ENCODE measurements at places on chromosomes 1 and 21. TPM values are rescaled to one million over a fixed set of nuclear protein-coding genes. Genes with fewer than 3 reads are reported as not detected.

Gene AK4
- 13.9 TPM for total RNA-seq

GRCh38 chr1:166283190-166283589, 116.4 kb upstream of the FAM78B start:
- no peak for DNase-seq
- no peak overlapping the region for H3K4me3 ChIP-seq
- no peaks in the 10 kb centered on the region for H3K27me3 ChIP-seq

Gene TINAGL1
- total RNA-seq: 157 TPM

Gene OR14A2
- total RNA-seq: not detected

DNA sequence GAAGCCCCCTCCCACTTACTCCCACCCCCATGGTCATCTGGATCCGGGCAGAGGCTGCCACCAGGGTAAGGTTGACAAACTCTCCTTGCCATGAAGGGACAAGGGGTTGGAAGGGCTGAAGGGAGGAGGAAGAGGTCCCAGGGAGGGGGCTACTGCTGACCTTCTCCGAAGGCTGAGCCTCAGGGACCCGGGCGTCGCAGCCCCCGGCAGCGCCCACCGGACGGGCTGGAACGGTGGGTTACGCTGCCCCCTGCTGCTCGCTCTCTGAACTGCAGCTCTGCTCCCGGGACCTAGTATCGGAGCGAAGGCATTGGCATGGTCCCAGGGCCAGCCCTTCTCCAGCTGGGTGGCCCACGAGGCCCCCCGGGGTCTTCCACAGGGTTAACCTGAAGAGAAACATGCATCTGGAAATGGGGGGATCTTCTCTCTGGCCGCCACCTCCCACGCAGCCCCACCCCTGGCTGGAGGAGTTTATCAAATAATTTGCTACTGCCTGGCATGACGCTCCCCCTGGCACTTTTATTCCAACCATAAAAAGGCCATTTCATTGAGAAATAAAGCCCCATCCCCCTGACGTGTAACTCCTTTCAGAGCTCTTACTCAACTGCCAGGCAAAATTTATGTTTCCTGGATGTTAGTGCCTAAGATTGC, 70.4 kb upstream of the TARDBP start:
- peak; percentile 52 for DNase-seq
- peaks cover 19% of the 10 kb centered on the region for H3K4me1 ChIP-seq

DNA sequence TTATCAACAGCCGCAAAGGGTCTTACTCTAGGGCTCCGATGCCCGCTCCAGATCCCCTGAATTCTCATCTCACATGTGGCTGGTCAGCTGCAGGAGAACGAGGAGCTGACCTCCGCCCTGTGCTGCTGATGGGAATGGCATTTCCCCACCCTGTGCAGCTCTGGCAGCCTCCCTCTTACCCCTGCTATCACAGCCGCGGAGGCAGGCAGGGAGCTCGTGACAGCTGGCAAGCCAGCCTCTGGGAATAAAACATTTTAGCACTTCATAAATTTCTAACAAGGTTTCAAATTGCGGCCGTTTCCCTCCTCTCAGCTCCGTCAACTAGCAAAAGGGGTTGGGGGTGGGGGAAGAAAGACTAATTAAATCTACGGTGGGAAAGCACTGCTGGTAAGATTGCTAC, 81.1 kb downstream of the DSCAM start:
- no peaks in the 10 kb centered on the region for H3K36me3 ChIP-seq
- H3K27me3 ChIP-seq: no peaks in the 10 kb centered on the region
- H3K4me3 ChIP-seq: no peak overlapping the region
- no peak for DNase-seq

DNA sequence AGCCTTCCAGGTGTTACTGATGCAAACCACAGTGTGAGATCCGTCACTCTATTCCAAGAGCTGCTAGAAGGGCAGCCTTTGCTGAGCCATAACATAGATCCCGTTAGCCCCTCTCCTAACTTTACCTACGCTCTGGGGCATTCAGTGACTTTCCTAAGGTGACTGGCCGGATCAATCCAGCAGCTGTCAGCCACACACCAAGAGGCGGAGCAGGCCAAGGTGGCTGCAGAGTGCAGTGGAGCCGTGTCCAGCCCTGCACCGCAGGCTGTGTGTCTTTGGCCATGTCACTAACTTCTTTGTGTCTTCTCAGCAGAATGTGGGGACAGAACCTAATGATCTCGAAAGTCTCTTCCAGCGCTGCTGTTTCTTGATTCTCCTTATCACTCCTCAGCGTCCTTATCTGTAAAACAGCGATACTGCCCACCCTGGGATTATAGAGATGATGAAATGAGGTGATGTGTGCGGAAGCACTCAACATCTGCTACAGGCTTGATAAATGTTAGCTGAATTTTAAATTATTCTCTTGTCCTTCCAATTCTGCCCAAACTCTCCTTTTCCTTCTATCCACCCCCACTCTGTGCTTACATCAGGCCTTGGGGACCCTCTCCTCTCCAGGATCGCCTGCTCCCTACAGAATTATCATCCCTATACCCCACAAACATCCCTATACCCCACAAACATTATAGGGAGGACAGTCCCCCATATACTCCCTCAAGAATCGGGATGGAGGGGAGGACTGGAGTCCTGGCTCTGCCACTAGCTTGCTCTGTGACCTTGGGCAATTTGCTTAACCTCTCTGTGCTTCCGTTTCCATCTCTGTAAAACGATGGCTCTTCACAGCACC, 25.8 kb upstream of the LRRN2 start:
- H3K4me1 ChIP-seq: no peaks in the 10 kb centered on the region
- H3K36me3 ChIP-seq: no peaks in the 10 kb centered on the region
- no peaks in the 10 kb centered on the region for H3K27me3 ChIP-seq
- H3K27ac ChIP-seq: no peak overlapping the region

Gene TTC24
- not detected for total RNA-seq

DNA sequence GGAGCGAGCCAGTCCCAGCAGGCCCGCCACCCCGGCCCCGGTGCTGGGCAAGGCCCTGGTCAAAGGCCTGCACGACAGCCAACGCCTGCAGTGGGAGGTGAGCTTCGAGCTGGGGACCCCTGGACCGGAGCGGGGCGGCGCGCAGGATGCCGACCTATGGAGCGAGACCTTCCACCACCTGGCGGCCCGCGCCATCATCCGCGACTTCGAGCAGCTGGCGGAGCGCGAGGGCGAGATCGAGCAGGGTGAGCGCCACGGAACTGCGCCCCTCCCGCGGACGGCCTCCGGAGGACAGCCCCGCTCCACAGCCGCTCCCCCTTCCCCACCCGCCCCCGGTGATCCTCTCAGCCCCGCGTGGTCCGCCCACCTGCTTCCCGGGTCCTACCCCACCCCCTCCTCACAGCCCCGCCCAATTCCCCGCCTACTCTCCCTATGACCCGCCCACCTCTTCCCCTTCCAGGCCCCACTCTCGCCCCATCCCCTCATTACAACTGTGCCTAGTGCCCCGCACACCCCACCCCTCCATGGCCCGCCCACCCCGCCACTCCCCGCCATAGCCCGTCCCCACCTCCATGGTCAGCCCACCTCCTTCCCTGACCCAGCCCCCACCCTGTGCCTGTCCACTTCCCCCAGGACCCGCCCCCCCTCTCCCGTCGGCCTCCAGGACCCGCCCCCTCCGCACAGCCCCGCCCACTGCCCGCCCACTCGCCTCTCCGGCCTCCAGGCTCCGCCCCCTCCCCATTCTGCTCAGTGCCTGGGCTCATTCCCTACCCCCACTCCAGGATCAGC, 52.7 kb downstream of the VWA5B1 start:
- H3K36me3 ChIP-seq: no peaks in the 10 kb centered on the region
- no peak overlapping the region for H3K27ac ChIP-seq
- H3K4me3 ChIP-seq: no peak overlapping the region

DNA sequence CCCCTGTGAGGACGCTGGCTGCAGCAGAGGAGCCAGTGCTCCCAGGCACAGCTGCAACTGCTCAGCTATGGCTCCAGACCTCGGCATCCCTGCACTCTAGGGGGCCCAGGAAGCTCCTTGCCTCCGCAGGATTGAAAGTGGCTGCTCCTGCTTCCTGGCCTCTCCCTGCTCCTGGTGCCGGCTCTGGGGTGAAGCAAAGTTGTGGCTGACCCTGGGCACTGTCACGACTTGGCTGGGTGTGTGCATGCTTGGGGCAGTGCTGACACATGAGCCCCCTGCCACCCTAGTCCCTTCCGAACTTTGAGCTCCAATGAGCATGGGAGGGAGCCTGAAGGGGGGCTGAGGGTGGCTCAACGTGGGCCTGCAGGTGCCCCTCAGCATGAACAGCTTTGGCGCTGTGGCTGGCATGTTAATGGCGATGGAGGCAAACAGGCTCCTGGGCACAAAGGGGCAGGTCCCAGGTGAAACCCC, 1512.2 kb downstream of the KCNT2 start:
- H3K27ac ChIP-seq: no peak overlapping the region
- no peaks in the 10 kb centered on the region for H3K4me1 ChIP-seq
- no peak for DNase-seq
- H3K27me3 ChIP-seq: no peaks in the 10 kb centered on the region

DNA sequence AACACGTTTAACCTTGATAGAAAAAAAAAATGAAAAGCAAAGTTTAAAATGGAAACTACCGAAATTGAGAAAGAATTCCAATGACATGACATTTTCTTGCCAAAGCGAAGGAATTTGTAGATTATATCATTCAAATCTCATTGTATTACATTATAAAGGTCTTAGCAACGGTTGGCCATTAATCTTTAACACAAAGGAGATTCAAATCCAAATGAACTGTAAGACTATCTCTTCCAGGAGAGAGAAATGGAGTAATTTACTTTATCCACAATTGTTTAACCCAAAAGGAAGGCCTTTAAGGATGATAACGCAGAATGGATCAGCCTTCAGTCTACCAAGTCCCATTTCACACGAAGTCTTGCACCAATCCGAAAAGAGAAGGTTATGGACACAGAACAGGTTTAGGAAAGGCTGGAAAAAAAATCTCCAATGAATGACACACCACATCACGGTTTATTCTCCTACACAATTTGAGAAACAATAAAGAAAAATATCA, 1.5 kb downstream of the ENAH start:
- no peak for DNase-seq
- no peaks in the 10 kb centered on the region for H3K27me3 ChIP-seq

DNA sequence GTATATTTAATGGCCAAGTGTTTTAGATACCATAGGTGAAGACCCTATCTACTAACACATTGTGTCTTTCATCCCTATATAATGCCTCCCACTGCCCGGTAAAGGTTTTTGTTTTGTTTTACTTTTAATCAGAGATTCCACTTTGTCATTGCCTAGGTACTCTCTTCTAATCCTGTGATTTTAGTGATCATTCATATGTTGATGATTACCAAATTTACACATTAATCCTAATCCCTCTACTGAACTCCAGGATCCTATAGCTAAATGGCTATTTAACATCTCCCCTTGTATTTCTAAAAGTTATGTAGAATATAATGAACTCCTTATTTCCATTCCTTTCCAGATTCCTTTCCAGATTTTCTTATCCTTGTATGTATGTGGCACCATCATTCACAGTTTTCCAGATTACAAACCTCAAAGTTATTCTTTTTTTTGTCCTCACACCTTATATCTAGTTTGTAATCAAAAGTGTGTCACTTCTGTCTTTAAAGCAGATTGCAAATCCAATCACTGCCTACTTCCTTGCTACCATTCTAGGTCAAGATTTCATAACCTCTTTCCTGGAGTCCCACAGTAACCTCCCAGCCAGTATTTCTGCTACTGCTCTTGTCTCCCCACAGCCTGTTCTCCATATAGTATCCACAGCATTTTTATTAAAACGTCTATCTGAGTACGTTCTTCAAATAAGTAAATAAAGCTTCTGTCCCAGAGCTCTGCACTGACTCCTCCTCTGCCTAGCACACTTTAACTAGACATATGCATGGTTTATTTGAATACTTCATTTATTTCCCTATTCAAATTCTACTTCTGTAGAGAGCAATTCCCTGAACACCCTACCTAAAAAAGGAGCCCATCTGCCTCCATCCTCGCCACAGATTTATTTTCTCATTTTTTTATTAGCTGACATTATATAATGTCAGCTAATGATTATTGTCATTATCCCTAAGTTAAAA, 157.8 kb downstream of the KCNT2 start:
- no peaks in the 10 kb centered on the region for H3K27me3 ChIP-seq
- no peak overlapping the region for H3K27ac ChIP-seq
- no peak overlapping the region for H3K4me3 ChIP-seq

DNA sequence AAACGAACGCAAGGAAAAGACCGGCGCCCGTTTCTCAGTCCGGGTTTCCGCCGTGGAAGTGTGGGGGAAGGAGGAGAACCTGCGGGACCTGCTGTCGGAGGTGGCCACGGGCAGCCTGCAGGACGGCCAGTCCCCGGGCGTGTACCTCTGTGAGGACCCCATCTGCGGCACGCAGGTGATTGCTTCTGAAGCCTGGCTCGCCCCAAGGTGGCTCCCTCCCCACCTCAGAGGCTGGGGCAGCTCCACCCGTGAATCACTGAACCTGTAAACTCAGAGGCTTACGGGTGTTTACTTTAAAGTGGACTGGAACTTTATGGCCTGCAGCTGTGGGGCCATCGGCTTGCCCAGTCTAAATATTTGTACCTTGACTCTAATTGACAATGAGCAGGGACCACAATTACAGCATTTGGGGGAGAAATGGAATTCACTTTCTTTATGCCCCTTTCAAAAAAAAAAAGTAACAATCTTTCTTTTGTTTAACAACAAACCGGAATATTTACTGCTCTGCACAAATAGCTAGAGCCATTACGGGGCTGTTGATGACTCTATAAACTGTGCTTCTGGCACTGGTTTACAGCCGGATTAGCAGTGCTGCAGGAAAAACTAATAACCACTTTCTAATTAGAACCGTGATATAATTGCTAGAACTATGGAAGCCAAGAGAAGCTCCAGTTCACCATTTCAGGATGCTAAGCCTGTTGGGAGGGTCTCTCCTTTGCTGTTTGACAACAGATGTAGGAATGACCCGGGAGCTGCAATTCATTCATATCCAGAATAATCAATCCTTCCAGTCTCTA, 454.8 kb downstream of the KIF26B start:
- no peaks in the 10 kb centered on the region for H3K36me3 ChIP-seq
- no peaks in the 10 kb centered on the region for H3K27me3 ChIP-seq
- H3K4me1 ChIP-seq: no peaks in the 10 kb centered on the region
- DNase-seq: no peak

Gene LYPLAL1
- total RNA-seq: 32.1 TPM

DNA sequence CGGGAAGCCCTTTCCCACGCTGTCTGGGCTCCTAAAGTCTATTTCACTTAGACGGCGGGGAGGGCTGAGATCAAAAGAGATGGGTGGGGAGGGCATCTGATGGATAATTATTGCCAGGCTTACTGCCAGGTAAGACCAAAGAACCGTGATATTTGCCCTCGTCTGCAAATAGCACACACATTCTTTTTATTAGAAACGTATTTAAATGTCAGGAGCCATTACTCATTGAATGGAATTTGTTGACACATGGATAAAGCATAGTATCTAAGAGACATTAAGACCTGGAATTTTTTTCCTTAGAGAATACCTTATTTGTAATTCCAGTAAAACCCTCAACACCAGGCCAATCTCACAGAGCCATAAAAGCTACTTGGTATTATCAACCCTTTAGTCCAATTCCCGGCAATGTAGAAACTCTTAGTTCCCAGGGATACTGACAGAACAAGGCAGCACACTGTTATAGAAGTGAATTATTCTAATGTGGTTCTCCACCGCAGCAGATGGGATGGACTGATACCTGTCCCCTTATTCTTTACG, 10.6 kb downstream of the URB1 start:
- peaks cover 6% of the 10 kb centered on the region for H3K4me1 ChIP-seq
- H3K4me3 ChIP-seq: no peak overlapping the region
- H3K36me3 ChIP-seq: peaks cover 30% of the 10 kb centered on the region
- H3K27ac ChIP-seq: no peak overlapping the region
- DNase-seq: no peak

Gene CFH
- 93.0 TPM for total RNA-seq

GRCh38 chr1:167627615-167627864, 2.5 kb upstream of the RCSD1 start:
- no peak overlapping the region for H3K4me3 ChIP-seq
- H3K27me3 ChIP-seq: no peaks in the 10 kb centered on the region
- no peak overlapping the region for H3K27ac ChIP-seq
- H3K36me3 ChIP-seq: no peaks in the 10 kb centered on the region
- no peaks in the 10 kb centered on the region for H3K4me1 ChIP-seq

Data from thyroid gland (tissue), 4 donors.